NCI-H1092 treated with DMSO at 0.1 percent for 48 hours (cell line): ENCODE measurements at places on chromosomes 4 and X.

DNA sequence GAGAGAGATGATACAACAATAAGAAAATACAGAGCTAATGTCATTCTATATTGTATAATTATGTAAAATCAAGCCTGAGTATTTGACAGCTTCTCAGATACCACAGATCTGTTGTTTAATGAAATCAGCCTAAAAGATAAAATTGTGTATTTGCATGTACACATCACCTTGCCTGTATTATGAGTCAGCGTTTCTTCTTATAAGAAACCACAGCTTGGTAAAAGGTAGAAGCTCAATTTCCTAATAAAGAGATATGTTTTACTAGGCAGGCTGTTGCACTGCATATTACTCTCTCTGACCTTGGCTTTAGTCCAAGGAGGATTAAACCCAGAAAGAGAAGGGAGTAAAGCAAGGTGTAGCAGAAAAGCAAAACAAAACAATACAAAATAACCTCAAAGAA lies 121.3 kb downstream of the PPARGC1A start:
- DNase-seq: no peak

- DNase-seq: no peak
These were observed 197.3 kb downstream of the OR13H1 start for GRCh38 chrX:131741103-131741581.

GRCh38 chr4:89162496-89162895 lies 51.2 kb downstream of the TIGD2 start:
- no peak for DNase-seq

GRCh38 chr4:14667624-14668151 lies 334.6 kb upstream of the CPEB2 start:
- DNase-seq: no peak

GRCh38 chr4:143186212-143186611 lies 1.5 kb downstream of the USP38 start:
- DNase-seq: no peak

- no peak for DNase-seq
These were observed 884 bp downstream of the RELL1 start for GRCh38 chr4:37685161-37685822.

- DNase-seq: no peak
These were observed 2.6 kb downstream of the DCLK2 start for GRCh38 chr4:150080875-150081274.

DNA sequence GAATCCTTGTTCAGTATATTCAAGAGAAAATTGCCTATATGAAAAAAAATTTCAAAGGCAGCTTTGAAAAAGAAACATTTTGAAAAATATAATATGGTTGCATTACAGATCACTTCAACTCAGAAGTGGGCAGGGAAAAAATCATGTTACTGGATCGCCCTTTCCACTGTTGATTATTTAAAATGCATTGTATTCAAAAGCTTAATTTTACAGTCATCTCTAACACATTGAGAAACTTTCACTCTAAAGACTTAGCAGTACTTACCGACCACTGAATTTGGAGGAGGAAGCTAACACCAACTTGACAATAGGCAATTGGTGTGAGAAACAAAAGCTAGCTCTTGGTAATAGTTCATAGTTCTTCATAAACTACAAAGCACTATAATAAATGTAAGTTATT lies 101.9 kb downstream of the CEP135 start:
- DNase-seq: peak; percentile 4

GRCh38 chrX:9476810-9477575 lies 12.1 kb downstream of the TBL1X start:
- DNase-seq: peak; percentile 68

DNA sequence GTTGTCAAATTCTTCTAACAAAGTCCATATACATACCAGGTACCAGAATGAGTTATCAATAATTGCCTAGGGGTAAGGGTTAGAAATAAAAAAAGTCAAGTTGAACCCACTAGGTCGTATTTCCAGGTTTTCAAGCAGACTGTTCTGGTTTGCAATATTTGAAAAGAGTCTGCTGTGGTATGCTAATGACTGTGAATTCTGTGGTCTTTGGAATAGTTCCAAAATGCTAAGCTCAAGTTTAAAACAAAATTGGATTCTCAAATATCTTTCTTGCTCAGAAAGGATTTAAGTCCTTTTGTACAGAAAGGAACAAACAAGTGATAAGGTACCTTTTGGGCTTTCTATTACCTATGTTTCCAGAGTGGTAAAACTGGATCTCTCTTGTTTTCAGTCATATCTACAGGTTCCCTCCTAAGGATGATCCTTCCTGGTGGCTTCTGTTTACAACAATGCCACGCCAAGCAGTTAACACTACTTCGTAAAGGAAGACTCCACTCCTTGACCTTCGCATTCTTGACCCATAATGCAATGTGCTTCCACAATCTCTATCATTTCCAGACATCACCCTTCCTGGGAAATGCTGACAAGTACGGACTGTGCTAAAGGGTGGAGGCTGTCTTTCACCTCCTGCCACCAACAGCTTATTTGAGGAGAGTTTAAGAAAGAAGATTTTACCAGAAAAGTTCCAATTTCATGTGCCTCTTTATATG lies 531.7 kb upstream of the FTHL17 start:
- DNase-seq: no peak

DNA sequence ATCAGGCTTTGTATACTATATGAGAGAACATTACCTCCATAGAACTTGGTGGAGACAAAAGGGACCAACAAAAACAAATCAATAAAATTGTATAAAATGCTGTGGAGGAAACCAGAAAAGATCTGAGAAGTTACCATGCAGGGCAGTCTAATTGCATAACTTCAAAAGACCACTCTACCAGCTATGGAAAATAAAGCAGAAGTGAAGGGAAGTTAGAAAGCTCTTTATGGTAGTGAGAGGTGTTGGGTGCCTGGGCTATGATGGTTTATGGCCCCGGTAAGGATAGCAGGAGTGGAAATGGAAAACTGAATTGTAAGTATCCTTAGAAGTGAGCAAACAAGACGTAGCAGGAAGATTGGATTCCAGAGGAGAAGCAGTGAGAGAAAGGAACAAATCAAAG lies 3.1 kb downstream of the TMEM184C start:
- DNase-seq: no peak
